NK-92 treated with Interleukin-12 subunit alpha and Interleukin-12 subunit beta, amount 100 ng/mL, for 24 hours (cell line): ENCODE measurements at places on chromosomes 7 and 10.

DNA sequence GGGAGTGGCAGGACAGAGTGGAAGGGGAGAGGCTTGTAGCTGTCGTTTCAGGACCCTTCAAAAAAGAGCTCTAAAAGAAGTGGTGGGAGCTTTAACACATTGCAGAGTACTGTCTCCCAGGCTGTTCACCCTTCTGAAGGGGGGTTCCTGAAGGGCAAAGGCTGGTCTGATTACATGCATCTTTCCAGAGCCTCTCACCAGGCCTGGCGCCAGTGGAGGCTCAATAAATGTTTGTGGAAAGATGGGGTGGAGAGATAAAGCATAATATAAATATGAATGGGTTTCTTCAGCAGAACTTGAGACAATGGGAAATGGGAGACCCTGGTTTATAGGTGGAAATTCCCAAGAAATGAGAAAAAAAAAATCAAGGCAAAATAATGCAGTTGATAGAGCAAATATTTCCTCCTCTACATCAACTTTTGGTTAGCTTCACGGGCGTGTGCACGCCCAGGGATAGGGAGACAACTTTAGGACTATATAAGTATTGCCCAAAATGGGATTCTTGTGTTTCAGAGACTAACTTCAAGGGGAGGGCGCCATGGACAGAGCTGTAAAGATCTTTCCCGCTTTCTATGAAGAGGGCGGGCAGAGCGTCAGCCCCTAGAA lies 613 bp upstream of the BUB3 start:
- DNase-seq = no peak

GRCh38 chr10:11245095-11245479 lies 227.4 kb downstream of the CELF2 start:
- no peak for DNase-seq

DNA sequence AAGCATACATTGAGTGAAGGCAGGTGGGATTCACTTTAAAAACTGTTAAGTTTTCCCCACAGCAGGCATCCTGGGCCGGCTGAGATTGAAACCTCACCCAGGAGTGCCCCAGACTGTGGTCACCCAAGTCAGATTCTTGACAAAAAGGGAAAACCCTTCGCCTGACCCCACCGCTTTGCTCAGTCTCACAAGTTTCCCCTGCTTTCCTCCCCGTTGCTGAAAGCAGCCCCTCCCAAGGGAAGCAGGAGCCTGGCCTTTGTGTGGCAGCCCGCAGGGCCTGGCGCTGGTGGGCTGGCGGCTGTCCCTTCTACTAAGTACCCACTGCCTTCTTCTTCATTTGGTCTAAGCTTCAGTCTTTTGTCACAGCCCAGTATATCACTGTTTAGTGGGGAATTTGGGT lies 16.0 kb downstream of the RNF32 start:
- no peak for DNase-seq

- DNase-seq = no peak
These were observed 316.9 kb downstream of the INHBA start for GRCh38 chr7:41385996-41386395.

DNA sequence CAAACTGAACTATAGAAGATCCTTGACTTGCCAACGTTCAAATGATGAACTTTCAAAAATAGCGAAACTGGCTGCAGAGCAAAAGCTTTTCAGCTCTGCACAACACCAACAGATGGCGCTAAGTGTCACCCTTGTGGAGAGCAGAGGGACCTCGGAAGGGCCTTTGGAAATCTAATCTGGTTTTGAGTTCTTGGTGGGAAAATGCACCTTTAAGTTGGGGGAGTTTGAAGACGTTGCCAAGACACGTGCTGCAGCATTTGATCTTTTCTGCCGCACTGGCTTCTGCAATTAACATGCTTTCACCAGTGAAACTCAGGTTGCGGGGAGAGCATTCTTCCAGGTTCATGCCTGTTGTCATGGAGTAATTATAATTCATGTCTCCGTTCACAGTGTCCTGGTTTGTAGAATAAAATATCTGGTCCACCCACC lies 26.3 kb upstream of the WDR11 start:
- no peak for DNase-seq

GRCh38 chr10:71708301-71708703 lies 11.3 kb downstream of the C10orf105 start:
- peak; percentile 25 for DNase-seq

GRCh38 chr7:44157116-44158080 lies 16.3 kb upstream of the MYL7 start:
- no peak for DNase-seq

DNA sequence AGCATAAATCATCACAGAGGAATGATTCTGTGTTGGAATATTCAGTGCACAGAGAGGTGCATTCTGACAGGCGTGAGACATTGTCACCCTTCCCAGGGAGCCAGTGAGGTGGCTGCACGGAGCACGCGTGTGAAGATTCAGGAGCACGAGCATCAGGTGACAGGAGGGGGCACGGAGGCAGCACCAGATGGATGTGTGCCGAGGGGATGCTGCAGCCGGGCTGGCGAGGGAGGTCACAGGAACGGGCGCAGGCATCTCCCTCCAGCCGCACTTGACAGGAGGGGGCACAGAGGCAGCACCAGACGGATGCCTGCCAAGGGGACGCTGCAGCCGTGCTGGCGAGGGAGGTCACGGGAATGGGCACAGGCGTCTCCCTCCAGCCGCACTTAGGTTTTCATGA lies 66.5 kb downstream of the DIP2C start:
- no peak for DNase-seq

- DNase-seq = no peak
These were observed 280.8 kb downstream of the TNS3 start for GRCh38 chr7:47301105-47301477.

GRCh38 chr7:113431406-113431805 lies 313.1 kb upstream of the SMIM30 start:
- DNase-seq = no peak

DNA sequence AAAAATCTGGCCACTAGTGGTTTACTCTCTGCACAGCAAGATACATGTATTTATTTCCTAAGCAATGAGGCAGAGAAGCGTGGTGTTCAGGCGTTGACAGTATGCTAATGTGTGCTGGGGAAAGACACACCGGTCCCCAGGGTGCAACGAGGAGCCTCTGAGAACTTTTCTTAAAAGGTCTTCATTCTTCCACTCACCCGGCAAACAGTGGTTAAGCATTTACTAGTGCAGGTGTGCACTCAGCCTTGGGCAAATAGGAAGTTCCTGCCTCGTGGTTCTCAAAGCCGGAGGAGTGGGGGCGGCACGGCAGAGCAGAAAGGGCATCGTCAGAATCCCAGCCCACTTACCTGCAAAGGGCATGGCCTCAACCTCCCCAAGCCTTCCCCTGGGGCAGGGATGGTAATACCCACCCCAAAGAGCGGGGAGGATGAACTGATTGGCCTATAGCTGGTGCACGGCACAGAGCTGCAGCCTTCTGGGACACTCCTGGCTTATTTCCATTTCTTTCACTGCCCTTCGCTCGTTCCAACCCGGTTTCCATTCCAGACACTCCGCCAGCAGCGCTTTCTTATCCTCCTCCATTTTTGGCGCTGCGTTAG lies 184.3 kb upstream of the CTBP2 start:
- DNase-seq = no peak

- no peak for DNase-seq
These were observed 43.2 kb upstream of the KCNMA1 start for GRCh38 chr10:77680811-77681210.

- DNase-seq = no peak
These were observed 53.3 kb upstream of the SLC16A12 start for GRCh38 chr10:89588671-89589070.

GRCh38 chr10:10302689-10303088 lies 715.0 kb upstream of the CELF2 start:
- DNase-seq = no peak

- DNase-seq = no peak
These were observed 90.0 kb downstream of the NRP1 start for GRCh38 chr10:33244354-33244967.

- DNase-seq = no peak
These were observed 14.0 kb downstream of the SLC29A4 start for GRCh38 chr7:5296611-5297226.

GRCh38 chr10:125093974-125094705 lies 66.2 kb downstream of the CTBP2 start:
- DNase-seq = no peak

DNA sequence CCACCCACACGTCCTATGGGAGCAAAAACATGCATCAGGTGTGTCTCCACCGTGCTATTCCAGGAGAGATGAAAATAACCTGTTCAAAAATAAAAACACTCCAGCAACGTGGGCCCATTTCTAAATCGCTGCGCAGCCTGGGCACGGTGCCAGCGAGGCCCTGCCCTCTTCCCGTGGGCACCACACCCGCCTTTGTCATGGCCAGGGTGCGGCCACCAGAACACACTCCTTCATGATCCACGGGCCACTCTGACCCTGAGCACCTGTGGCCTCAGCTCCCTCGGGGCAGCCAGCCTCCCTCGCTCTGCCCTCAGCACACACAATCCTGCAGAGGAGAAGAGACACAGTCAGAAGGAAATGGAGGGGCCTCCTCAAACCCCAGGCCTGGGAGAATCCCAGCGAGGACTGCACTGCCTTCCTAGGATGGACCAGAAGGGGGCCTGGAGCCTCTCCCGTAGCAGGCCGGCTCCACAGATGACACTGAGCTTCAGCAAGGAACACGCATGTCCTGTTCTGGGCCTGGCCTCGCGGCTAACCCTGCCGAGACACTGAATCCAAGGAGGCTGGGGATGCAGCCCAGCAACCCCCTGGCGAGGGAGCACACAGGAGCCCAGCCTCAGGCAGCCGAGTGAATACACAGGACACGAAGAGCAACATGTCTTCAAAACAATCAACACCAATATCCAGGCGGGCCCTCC lies 169.0 kb downstream of the MAD1L1 start:
- no peak for DNase-seq

DNA sequence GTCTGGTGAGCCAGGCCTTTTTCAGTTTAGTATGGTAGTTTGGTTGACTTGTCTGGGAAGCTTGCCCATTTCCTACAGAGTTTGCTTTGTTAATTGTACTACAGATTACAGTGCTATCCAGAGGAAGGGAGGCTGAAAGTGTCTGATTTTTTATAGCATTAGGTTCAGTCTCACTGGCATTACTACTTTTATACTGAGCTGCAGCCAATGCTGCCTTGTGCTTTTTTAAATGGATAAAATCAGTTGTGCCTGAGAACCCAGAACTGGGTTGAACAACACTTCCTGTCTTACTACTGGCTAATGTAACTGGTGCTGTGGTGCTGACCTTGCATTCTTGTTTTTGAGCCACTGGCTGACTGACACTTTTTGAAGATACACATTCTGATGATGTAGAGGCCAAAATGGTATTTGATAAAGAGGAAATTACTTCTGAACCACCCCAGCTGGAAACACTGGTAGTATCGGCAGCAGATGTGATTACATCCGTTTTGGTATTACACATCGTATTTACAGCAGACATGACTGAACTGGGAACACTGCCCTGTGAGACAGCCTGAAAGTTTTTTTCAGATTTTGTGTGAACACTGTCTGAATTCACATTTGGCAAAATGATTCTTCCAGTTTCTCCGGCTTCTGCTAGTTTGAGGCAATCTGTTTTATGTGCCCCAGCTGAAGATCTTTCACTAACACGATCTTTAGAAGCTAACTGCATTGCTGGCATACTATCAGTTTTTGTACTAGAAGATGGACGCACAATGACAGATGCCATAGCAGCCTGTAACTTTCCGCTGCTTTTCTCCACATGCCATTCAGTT lies 74.1 kb downstream of the NRBF2 start:
- no peak for DNase-seq

DNA sequence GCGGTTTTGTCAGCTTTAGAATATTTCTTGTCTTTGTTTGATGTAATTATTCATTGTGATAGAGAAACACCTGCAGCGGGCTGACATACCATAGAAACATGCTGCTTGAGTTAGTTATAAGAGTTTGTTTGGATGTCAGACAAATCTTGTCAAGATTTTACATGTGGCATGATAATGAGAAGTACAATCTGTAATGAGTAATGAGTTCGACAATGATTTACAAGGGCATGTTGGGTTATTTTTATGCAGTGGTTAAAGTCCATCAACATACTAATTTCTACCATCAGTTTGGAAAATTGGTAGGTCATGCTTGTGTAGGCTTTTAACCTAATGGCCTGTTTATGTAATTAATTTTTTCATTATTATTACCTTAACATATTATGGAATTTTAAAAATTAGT lies 31.3 kb downstream of the FZD1 start:
- no peak for DNase-seq

- no peak for DNase-seq
These were observed 2.5 kb upstream of the PTPRN2 start for GRCh38 chr7:158590181-158590530.

- DNase-seq = no peak
These were observed 3.3 kb downstream of the ZC3HC1 start for GRCh38 chr7:130047831-130048230.

DNA sequence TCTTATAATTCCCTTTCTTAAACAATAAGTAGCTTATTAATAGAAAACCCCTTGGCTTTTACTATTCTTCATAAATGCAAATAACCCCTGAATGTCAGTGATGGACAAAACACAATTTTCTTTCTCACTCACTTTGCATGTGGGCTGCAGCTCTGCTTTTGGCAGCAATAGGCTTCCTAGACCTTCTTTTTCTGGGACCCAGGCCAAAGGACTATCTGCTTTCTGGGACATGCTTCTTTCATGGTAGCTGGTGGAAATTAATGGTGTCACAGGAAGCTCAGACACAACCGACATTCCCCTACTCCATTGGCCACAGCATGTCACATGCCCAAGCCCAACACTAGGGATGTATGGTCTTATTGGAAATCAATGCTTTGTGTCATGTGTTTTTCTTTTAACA lies 134.3 kb upstream of the MDFIC start:
- DNase-seq = no peak

DNA sequence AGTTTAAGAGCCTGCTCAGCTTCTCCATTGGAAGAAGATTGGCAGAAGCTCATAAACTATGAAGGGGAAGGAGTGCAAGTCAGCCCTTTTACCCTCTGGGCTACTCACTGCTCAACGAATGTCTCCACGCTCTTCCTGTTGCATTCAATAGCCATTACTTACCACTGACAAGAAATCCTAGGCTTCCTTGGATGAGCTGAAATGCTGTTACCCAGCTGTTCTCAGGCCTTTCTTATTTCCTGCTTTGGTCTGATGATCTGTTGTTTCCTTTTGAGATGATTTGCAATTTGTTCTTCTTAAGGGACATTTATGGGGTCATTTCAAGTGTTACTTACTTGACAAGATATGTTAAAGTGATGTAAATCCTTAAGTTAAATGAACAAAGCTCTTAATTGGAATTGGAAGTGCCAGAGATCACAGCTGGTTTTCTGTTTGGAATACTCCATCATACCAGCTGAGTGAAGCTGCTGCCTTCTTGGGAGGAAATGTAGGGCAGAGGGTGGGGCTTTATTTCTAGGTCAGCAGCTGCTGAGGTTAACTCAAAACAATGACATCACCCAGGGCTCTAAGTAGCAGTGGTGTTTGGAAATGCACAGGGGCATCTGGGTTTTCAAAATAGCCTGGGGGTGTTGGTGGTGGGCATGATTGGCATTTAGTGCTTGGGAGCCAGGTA lies 170.0 kb downstream of the PRKCQ start:
- peak; percentile 17 for DNase-seq

- DNase-seq = no peak
These were observed 69.1 kb upstream of the PDSS1 start for GRCh38 chr10:26628395-26628794.
